Globus pallidus (tissue), 1 donor: ENCODE measurements at places on chromosomes 3 and 15.
A peak's percentile ranks its signal among the peaks of the same experiment; 100 is the strongest.

DNA sequence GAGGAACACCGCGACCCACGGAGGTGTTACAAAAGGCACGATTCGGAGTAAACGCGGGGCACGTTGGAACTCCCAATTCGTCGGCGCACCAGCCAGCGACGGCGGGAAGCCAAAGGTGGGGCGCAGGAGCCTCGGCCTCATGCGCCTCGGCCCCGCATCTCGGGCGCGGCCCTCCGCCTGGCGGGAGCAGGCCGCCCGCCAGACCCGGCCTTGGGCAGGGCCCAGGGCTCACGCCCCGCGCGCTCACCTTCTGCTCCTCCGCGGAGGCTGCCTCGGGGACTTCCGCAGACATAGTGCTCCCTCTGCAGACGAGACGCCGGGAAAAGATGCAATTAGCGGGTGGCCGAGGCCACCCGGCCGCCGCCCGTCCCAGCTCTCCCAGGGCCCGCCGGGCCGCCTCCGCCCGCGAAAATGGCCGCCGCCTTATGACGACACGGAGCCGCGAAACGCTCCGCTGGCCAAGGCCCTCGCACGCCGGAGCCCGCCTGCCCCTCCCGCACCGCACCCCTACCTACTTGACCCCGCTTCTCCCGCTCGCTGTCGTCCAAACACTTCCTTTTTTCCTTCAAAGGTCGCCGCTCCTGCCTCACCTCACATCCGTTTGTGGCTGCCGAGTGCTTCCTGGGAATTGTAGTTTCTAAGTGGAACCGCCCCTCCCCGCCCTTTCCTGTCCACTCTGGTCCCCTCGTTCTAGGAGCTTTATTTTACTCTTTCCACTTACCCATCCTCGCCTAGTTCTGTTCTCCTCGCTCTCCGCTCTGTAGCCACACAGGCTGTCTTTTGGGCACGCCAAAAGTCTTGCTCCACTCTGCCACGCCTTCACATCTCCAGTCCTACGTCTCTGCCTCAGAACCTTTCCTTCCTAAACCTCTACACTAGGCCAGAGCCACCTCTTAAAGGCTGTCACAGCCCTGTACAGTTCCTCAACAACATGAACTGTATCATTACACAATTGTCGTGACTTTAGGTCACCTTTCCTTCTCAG is at the start of gene ARPP19:
Gene ARPP19 (minus strand): TSS at position 430 of the 985 bp plus-strand sequence. CDS start 138 bp downstream, at position 292.
- DNase-seq = peak; percentile 87

DNA sequence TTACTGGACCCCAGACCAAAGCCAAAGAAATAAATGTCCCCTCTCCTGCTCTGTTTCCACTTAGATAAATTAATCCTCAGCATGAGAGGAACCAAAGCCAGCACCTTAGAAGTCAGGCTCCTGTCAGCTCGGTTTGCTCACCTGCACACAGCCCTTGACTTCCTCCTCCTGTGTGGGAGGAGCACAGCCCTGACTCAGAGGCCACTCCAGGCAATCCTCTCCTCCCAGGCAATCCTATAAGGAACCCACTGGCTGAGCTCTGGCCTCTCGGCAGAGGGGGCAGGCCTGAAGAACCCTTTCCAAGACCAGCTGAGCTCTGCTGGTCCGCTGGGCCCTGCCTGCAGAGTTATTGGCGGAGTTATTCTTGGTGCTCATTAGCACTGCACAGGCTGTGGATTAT is 30.8 kb downstream of the LIPC start:
- DNase-seq = no peak

- no peak for DNase-seq
Measured at GRCh38 chr3:172142051-172142863, 102.9 kb downstream of the FNDC3B start.

GRCh38 chr15:77418391-77418965 is 1.4 kb downstream of the PEAK1 start:
- DNase-seq = peak; percentile 14

- DNase-seq = no peak
Measured at GRCh38 chr15:88467935-88468528, 524 bp downstream of the MRPS11 start.

DNA sequence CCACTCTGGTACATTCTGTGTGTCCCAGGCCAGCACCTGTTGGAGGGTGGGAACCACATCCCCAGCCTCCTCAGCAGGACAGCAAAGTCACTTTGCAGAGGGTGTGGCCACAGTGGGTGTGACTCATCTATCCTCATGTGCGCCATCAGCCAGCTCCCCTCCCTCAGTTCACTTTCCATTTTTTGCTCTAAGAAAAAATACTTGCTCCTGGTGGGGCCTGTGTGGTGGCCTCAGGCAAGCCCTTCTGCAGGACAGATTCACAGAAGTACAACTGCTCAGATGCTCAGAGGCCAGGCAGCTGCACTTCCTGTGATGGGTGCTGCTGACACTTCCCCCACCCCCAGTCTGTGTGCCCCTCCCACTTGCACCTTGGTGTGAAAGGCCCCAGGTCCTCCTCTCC is 78.3 kb upstream of the ALDH1L1 start:
- no peak for DNase-seq

DNA sequence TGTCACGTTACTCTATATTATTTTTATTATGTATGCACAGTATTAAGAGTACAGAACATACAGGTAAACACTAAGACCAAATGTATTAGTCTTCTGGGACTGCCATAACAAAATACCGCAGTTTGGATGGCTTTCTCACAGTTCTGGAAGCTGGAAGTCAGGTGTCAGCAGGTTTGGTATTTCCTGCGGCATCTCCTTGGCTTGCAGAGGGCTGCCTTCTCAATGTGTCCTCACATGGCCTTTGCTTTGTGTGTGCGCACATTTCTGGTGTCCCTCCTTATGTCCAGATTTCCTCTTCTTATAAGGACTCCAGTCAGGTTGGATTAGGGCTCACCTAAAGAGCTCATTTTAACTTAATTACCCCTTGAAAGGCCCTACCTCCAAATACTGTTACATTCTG is 53.8 kb upstream of the CPOX start:
- no peak for DNase-seq

- no peak for DNase-seq
Measured at GRCh38 chr3:112097378-112097777, 11.2 kb downstream of the C3orf52 start.

DNA sequence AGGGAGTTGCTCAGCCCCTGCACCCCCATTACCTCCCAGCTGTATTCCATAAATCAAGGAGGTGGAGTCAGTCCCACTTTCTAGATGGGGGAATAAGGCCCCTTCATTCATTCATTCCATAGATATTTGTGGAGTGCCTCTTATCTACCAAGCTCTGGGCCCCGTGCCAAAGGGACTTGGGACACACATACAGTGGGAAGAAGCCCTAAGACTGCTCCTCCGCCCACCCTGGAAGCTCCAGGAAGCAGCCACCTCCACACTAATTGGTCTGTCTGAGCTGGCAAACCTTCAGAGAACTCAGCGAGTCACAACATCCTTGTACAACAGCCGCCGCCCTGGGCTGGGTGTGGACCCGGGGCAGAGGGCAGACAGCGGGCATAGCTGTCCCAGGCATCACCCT is 6.4 kb downstream of the STRA6 start:
- no peak for DNase-seq

DNA sequence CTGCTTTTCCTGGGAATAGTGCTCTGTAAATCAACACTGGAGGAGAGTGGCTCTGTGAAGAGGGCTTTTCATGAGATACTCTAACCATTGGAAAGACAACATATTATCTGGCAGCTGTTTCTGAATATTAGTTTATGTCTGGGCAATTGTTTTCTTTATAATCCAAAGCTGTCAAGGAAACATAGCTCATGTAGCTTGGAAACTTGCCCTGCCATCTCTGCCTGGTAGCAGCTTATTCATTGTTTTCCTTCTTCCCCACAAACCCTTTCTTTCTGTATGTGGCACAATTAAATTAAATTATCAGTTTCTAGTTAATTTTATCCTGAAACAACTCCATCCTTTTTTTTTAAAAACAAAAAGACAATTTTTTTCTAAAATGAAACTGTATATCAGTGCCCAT is 160.0 kb downstream of the EDEM1 start:
- DNase-seq = peak; percentile 17

GRCh38 chr3:25915673-25916072 is 125.8 kb downstream of the OXSM start:
- DNase-seq = no peak

GRCh38 chr15:70829371-70830166 is 24.4 kb downstream of the LARP6 start:
- no peak for DNase-seq

DNA sequence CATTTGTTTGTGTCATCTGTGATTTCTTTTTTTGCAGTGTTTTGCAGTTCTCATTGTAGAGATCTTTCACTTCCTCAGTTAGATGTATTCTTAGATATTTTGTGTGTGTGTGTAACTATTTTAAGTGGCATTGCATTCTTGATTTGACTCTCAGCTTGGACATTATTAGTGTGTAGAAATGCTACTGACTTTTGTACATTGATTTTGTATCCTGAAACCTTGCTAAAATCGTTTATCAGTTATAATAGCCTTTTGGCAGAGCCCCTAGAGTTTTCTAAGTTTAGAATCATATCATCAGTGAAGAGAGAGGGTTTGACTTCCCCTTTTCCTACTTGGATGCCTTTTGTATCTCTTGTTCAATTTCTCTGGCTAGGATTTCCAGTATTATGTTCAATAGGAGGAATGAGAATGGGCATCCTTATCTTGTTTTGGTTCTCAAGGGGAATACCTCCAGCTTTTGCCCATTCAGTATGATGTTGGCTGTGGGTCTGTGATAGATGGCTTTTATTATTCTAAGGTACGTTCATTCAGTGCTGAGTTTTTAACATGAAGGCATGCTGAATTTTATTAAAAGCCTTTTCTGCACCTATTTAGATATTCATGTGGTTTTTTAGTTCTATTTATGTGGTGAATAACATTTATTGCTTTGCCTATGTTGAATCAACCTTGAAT is 211.7 kb downstream of the MBNL1 start:
- DNase-seq = no peak

GRCh38 chr15:99734575-99734974 is 1.3 kb upstream of the LYSMD4 start:
- DNase-seq = no peak

DNA sequence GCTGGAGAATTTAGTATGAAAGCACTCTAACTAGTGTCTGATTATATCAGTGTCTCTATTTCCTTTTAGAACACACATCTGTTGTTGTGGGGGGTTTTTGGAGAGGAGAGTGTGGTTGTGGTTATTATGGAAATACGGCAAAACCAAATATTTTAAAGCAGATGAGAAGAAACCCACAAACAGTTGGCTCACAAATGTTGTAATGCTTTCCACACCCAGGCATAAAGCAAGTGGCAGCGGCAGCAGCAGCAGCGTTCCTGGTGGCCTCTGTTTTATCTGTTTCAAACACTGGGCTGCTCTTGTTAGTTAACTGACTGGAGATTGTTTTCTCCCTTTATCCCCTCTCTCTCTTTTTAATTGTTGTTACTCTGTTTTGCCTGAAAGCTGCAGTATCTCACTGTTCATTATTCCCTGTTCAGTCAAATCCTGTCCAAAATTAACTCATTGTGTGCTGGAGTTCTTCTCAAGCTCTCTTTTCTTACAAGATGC is 1045.5 kb upstream of the NR2F2 start:
- no peak for DNase-seq

- no peak for DNase-seq
Measured at GRCh38 chr3:53171827-53172505, 11.0 kb downstream of the PRKCD start.
